AG08396 (cell line): ENCODE measurements at places on chromosomes 6 and 20.

GRCh38 chr20:11912013-11912658 lies 5.6 kb upstream of the BTBD3 start:
- no peak for DNase-seq

GRCh38 chr20:34017610-34018009 lies 23.9 kb downstream of the RALY start:
- DNase-seq: peak; percentile 73

GRCh38 chr6:138691595-138692057 lies 81.9 kb upstream of the CCDC28A start:
- DNase-seq: peak; percentile 49

- no peak for DNase-seq
Observed at GRCh38 chr6:95685822-95686221, 108.5 kb downstream of the MANEA start.

- no peak for DNase-seq
Observed at GRCh38 chr6:112214739-112215269, 39.6 kb downstream of the LAMA4 start.

DNA sequence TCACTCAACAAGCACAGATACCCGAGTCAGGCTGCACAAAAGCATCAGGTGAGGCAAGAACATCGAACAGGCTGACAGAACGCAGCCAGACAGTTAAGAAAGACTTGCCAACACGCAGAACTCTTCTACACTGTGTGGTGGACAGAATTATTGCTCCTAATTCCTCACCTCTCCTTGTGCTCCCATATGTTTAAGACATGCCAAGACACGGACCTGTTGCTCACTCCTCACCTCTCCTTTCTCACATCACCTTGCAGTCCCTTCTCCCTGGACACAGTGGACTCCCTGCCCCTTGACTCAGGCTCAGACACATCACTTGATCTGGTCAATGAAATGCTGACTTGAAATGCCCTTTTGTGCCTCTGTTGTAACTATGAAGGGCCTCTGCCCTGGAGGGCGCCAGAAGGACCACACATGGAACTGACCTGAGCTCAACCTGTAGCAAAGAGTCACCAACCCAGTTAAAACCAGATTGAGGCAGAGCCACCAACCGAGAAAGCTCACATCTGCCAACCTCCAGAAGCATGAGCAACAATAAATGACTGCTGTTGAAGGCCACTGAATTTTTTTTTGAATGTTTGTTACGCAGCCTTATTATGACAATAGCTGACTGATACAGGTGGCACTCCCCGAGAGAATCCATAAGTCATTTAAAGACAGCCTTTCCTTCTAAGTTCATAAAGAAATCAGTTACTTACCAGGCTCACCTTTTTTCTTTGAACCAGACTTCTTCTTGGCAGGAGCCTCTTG lies 24.0 kb downstream of the RRBP1 start:
- no peak for DNase-seq
